Iris pigment epithelial cell (primary cell): ENCODE measurements at places on chromosomes 4 and X.

- no peak for DNase-seq
Measured at GRCh38 chr4:162706632-162707031, 460.1 kb downstream of the NAF1 start.

DNA sequence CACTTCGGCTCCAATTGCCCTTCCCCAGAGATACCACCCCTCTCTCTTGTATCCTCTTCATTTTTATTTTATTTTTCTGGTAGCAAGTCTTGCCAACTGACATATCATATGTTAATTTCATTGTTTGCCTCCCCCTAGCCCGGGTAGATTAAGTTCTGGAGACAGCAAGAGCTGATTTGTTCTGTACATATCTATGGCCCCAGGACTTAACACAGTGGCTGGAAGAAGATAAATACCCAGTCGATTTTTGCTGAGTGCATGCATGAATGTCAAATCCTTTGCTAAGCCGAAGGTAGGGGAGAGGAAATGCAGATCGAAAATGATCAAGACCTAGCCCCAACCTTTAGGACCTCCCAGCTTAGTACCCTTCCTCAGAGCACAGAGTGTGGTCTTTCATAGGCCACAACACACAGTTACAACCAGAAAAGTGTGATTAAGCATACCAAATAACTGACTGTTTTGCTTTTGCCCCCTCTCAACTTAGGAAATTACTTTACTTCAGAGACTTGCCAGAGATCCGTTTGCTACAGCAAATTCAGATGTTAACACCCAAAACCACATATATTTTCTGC, 58.7 kb upstream of the KLF3 start:
- no peak for DNase-seq

GRCh38 chr4:21191317-21191716, 491.1 kb downstream of the PACRGL start:
- DNase-seq: no peak

DNA sequence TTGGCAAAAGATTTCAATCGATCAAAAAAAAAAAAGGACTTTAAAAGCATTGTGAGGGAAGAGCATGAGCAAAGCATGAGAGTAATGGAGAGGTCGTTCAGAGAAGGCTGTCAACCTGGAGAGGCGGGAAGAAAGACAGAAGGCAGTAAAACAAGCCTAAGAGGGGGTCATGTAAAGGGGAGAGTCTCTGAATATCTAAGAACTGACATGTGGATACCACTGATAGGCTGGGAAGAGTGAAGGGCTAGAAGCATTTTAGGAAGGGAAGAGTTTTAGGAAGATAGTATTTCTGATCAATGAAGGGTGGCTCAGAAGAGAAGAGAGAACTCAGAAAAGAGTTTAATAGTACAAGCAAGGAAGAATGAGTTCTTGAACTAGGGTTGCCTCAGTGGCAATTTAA, 7.5 kb downstream of the FAM9C start:
- no peak for DNase-seq

DNA sequence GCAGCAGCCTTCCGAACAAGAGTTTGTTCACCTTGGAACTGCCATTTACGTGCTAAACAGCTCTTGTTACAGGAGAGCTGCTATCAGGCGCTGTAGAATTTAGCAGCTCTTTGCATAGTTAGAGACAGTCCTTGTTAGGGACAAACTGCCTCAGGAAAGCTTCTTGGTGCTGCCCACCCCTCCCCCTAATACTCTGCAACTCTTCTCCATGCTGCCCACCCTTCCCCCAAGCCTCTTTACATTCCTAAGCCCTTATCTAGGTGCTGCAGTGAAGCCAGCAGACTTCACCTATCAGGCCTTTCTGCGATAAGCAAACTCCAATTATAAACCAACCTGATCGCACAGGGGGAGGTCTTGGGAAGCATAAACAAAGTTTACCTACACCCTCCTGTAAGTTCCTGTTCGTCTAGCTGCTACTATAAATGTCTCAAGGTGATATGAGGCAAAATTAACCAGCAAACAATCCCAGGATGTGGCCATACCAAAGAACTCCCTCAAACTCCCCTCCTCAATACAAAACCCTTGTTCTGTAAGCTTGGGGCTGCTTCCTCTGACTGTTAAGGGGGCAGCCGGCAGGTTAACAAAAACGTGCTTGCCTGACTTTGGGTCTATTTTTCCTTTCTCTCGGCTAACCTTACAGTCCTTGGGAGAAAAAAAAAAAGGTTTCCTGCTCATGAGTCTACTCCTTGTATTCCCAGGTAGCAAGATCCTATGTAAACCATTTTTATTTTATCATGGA, 74.0 kb upstream of the GC start:
- no peak for DNase-seq

DNA sequence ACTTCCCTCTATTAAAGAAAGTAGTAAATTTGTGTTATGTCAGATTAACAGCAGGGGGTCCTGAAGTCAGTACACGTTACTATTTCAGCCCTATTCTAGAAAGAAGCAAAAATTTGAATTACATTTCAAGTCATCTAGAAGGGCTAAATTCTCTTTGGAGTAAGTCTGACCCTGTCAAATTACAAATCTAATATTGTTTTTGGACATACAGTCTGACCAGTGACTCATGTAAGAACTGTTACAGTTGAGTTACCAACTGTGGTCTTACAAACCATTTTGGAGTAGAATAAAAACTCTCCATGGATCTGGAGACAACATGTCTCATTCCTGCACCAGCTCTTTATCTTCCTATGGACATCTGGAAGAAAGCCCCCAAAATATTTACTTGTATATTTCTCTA, 36.0 kb upstream of the GYPA start:
- no peak for DNase-seq

DNA sequence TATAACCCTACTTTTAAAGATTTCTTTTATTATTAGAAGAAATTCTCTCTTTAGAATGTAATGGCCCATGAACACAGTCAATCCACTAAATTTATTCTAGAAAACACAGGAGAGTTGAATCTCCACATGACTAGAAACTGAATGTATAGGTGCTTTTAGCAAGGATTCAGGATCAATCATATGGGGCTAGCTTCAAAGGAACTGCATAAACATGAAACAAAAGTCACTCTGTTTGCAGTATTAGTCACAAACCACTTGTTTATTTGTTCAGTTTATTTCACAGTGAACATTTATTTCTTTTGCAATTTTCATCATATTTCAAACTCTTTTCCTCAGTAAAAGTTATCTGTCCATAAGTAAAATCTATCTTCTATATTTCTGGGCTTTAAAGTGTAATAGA, 1604.6 kb downstream of the PCDH18 start:
- peak; percentile 6 for DNase-seq

DNA sequence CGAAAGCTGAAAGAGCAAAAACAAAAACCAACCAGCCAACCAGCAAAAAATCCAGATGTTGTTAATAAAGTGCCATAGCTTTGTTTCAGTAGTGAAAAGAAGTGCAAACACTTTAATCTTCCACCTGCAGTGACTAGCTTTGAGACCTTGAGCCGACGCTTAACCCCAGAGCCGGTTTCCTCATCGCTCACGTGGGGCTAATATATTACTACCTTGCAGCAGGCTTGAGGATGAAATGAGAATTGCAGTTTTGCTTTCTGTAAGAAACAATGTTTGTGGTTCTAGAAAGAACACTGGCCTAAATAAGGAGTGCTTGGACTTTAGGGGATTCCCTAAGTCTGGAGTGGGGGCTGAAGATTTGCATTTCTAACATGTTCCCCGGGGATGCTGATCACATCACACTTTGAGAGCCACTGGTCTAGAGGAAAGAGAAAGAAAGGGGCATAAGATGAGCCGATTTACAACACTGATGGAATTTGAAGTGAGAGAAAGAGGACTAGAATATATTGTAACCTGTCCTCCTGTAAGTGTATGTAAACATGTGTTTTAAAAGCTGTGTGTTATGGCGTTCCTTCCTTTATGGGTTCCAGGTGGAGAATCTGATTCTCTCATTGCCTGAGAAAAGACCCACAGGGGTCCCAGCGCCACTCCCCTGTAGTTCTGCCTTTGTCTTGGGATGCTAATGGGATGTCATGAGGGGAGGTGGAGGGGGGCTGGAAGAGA, 1.4 kb downstream of the FGF2 start:
- peak; percentile 88 for DNase-seq

GRCh38 chrX:118272242-118272641, 73.7 kb upstream of the WDR44 start:
- DNase-seq: peak; percentile 41

- peak; percentile 95 for DNase-seq
Measured at GRCh38 chr4:176635372-176636261, 157.1 kb downstream of the VEGFC start.

DNA sequence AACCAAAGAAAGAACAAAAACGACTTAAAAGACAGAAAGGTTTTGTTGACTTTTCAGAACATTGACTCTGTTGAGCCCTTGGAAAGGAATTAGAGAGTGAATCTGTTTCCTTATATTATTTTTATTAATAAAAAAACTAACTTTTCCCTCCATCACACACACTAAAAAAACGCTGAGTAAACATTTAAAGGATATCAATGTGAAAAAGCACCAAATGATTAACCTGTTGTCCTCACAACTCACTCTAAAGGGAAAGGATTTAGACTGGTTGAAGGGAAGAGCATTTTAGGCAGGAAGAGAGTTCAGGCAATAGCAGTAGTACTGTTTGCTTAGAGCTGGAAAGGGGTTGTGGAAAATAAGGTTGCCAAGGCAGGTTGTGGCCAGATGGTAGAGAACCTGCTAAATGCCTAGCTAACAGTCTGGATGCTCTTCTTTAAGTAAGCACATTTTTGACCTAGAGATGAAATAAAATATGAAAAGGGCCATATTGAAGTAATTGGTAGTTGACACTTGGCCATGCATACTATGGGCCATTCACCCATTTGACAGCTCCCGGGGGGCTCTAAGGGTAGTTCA, 98.0 kb upstream of the NDP start:
- no peak for DNase-seq
